ENCODE measurements at places on chromosomes 2 and 18. TPM values are rescaled to one million over a fixed set of nuclear protein-coding genes. Genes with fewer than 3 reads are reported as not detected.
A peak's percentile ranks its signal among the peaks of the same experiment; 100 is the strongest.

MDH1B gene
- 0.86 TPM for total RNA-seq

TNFAIP6 gene
- 123 TPM for total RNA-seq

DSG1 gene
- not detected for total RNA-seq

DNA sequence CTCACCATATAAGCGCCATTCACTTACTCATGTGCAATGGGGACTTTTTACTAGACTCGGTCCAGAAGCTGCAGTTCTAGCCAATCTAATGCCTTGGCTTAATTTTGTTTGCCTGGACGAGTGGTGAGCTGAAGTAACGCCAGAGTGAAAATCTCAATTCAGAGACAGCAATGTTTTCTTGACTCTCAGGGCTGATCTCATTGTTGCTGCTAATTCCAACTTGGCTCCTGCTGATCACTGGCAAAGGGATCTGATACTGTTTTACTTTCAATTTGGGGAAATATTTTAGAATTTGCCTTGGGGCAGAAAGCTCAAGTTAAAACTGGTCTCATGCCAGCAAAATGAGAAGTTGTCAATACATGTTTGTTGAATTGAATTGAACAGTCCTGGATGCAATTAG, 906.6 kb upstream of the CDH2 start:
- no peaks in the 10 kb centered on the region for H3K27me3 ChIP-seq
- DNase-seq, result peak; percentile 33
- no peak overlapping the region for H3K27ac ChIP-seq
- H3K4me3 ChIP-seq, result no peak overlapping the region
- H3K4me1 ChIP-seq, result no peaks in the 10 kb centered on the region

DNA sequence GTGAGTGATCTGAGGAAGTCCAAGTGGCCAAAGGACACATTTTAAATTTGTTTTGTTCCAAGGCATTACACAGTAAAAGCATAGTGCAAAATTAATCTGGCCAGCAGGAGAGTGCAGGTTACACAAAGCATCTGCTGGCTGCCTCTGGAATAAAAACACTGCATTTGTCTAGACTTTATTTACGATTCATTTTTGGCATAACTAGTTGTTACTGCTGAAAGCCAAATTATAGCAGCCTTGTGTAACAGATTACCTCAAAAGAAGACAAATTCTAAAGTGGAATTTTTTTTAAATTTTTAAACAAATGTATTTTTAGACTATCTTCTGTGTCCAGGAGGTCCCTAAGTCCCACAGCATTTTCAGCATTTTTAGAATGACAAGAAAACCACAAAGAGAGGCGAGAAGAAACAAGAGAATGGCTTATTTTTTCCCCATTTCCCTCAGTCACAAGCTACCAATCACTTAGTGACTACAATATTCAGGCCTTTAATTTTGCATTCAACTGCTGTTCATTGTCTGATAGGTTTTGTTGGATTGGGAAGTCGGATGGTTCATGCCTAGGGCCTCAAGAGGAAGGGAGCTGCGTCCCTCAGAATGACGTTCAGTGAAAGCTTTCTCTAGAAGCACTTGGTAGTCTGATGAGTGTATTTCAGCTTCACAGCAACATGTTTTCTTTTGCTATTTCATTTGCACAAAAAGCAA, 46.0 kb downstream of the TMEFF2 start:
- H3K27me3 ChIP-seq, result no peaks in the 10 kb centered on the region
- no peak for DNase-seq
- H3K36me3 ChIP-seq, result no peaks in the 10 kb centered on the region
- H3K4me3 ChIP-seq, result no peak overlapping the region

DNA sequence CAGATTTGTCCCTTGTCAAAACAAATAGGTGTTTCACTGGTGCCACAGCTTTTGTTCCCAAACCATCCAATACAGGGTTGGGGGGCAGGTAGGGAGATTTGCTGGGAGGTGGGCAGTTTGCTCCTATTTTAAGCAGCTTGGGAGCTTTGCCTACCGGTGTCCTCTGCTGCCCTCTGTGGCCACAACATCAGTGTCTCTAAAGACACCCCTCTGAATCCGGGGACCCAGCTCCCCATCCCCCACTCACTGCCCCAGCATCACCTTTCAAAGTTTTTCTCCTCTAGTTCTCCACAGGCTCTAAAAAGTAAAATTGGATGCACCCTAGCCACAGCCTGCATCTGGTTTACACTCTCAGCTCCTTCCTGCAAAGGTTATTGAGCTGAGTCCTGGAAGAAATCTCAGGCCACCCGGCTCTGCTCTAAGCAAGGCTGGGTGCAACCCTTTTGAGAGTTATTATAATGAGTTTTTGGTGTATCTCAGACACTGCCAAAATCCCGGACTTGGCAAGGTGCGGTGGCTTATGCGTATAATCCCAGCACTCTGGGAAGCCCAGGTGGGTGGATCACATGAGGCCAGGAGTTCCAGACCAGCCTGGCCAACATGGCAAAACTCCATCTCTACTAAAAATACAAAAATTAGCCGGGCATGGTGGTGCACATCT, 2.9 kb upstream of the EPAS1 start:
- H3K27me3 ChIP-seq, result peaks cover 67% of the 10 kb centered on the region
- H3K4me1 ChIP-seq, result peaks cover 26% of the 10 kb centered on the region
- H3K4me3 ChIP-seq, result no peak overlapping the region
- no peak overlapping the region for H3K27ac ChIP-seq

DNA sequence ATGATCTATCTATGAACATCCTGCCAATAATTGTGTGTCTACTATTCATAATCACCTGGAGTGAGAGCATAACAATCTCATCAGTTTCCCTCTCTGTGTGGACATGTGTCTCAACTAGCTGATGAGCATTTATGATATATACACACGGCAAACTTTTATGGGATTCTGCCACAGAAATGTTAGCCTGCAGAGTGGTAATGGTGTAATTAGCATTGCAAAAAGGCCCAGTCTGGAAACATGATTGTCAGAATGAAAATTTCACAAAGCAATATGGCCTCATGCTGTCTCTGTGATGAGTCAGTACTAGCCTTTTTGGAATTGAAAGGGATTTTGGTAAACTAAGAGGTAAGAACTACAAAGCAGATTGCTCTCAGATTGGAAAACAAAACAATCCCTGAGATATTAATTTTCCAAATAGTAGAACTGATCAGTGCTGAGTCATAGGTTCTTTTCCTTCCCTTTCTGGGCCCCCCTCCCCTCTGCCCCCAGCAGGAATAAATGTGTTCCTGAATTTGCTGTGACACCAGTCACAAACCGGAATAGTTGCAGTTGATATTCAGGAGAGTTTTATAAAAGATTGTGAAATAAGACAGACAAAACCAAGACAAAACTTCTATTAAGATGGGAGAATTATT, 189.2 kb downstream of the OSR1 start:
- no peaks in the 10 kb centered on the region for H3K4me1 ChIP-seq
- H3K27me3 ChIP-seq, result no peaks in the 10 kb centered on the region
- no peak overlapping the region for H3K27ac ChIP-seq
- H3K4me3 ChIP-seq, result no peak overlapping the region
- no peaks in the 10 kb centered on the region for H3K36me3 ChIP-seq

GRCh38 chr2:44055229-44055628, 59.4 kb upstream of the LRPPRC start:
- H3K4me3 ChIP-seq, result no peak overlapping the region
- no peaks in the 10 kb centered on the region for H3K27me3 ChIP-seq
- H3K27ac ChIP-seq, result no peak overlapping the region
- no peaks in the 10 kb centered on the region for H3K4me1 ChIP-seq

DNA sequence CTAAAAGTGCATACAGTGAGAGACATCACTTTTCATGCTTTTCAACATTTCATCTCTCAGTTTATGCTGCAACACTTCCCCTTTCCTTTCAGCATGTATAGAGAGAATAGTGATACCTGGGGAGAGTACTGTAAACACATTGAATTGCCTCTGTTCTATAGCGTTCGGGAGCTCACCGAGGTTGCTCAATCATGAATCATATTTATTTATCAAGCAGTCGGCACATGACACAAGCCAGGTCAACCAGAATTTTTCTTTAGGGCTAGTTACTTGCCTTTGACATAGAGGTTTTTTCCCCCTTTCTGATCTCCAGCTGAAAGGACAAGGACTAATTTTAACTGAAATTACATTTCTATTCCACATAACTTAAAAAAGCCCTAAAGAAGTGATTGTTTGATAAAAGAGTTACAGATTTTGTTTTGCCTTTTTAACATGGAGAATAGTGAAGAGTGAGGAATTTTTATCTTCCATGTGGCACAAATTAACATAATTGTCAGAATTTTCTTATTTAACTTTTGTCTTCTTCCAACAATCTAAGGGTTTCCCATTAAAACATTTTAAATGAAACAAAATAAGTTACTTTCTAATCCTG, 690.9 kb upstream of the TMEFF2 start:
- no peaks in the 10 kb centered on the region for H3K36me3 ChIP-seq
- no peak overlapping the region for H3K27ac ChIP-seq
- H3K4me3 ChIP-seq, result no peak overlapping the region
- no peak for DNase-seq

GRCh38 chr18:59357928-59358327, 1.1 kb downstream of the LMAN1 start:
- peak overlapping the region; percentile 97 for H3K4me3 ChIP-seq
- DNase-seq, result no peak
- peak overlapping the region; percentile 93 for H3K27ac ChIP-seq
- peaks cover 20% of the 10 kb centered on the region for H3K4me1 ChIP-seq
- H3K27me3 ChIP-seq, result no peaks in the 10 kb centered on the region

DNA sequence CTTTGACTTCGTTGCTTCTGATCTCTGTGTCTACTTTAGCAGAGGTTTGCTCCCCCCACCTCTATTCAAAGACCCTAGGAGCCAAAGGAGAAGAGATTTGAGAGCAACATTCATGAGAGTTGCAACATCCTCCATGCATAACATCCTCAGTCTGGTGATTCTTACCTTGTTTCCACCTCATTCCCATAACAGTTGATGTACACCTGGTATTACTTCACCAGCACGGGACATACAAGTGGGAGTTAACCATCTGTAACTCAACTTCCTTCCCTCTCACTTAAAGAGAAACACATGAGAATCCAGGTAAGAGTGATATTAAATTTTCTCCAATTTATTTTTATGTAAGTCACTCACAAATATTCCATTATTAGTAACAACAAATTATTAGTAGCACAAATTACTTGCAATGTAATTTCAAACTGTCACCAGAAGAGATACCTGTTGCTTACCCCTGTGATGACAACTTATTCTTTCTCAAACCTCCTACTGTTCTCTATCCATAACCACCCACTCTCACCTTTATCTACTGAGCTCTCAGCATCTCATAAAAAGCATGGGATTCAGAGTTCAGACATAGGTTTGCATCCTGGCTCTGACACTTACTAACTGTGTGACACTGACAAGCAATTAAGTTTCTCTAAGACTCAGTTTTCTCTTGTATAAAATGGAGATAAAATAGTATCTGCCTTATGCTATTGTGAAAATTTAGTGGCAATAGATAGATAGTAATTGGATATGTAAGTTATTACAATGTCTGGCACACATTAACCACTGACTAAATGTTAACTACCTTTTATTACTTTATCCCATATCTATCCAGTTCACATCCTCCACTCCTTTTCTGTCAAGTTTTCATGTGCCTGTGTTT, 184.6 kb upstream of the SRD5A2 start:
- DNase-seq, result no peak
- no peaks in the 10 kb centered on the region for H3K4me1 ChIP-seq
- no peaks in the 10 kb centered on the region for H3K36me3 ChIP-seq
- peaks cover 3% of the 10 kb centered on the region for H3K27me3 ChIP-seq

DNA sequence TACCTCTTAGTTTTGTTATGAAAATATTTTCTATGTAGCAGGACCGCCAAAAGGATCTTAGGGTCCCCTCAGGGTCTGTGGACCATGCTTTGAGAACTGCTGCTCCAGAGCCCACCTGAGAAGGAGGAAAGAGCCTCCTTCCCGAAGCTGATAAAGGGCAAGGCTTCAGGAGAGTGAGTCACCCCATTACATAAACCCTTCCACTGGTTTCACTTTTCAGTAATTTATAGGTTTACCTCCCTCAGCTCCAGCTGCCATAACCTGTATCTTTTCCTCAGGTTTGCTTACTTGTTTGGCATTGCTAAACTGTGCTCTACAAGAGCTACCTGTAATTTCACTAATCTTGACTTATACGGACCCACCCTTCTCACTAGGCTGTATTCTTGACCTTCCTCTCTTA, 6.6 kb downstream of the TTLL4 start:
- peaks cover 13% of the 10 kb centered on the region for H3K36me3 ChIP-seq
- no peak overlapping the region for H3K4me3 ChIP-seq
- H3K27me3 ChIP-seq, result no peaks in the 10 kb centered on the region
- DNase-seq, result no peak
- peaks cover 36% of the 10 kb centered on the region for H3K4me1 ChIP-seq

DNA sequence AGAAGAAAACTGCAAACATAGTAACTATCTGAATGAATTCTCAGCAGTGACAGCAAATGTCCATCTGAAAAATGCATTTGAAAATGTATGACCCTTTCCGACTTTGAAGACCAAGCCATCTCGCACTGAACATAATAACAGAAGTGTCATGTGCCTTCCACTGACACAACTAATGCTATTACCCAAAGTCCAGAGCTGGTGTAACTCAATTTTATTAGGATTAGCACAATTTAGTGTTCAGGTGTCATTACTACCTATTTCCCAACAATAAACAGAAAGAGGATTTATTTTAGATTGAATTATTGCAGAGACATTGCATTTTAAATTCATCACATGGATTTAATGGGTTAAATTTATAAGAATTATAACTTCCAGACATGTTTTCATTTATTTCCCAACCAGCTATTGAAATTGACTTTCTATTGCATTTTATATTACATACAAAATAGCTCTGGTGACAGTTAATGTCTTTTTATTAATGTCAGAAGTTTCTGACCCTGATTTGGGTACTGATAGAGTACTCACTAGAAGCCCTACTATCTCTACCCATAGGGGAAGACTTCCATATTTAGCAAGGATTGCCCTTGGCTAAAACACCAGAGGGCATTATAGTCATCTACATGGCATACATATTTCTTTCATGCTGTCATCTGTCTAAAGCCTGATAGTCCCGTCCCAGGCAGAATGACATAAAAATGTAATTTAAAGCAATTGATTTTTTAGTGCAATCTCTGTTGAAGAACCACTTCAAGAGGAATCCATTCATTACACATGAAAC, 7.0 kb upstream of the STK39 start:
- no peaks in the 10 kb centered on the region for H3K36me3 ChIP-seq
- DNase-seq, result peak; percentile 37
- no peaks in the 10 kb centered on the region for H3K27me3 ChIP-seq

All from A673 (cell line).